Hippocampal formation (tissue), 2 donors: ENCODE measurements at places on chromosomes 4 and X.

DNA sequence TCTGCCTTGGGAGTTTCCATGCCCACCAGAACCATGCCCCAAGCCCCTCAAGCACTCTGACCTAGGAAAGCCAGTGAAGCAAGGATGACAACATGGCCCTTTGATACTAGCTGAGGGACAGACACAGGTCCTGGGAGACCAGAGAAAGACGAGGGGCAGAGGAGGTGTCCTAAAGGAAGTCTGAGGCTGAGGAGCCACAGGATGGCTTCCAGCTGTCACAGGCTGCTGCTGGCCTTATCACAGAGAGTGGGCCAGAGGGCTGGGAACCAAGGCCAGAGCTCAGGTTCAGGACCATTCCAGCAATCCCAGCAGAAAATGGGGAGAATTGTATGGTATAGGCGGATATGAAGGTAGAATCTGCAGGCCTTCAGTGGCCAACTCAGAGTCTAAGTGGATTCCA lies 31.7 kb upstream of the MSANTD1 start:
- DNase-seq, result no peak

- DNase-seq, result no peak
These were observed 548.1 kb downstream of the PPP4R3C start for GRCh38 chrX:26915064-26915463.

GRCh38 chr4:5215321-5215720 lies 164.0 kb downstream of the STK32B start:
- no peak for DNase-seq

DNA sequence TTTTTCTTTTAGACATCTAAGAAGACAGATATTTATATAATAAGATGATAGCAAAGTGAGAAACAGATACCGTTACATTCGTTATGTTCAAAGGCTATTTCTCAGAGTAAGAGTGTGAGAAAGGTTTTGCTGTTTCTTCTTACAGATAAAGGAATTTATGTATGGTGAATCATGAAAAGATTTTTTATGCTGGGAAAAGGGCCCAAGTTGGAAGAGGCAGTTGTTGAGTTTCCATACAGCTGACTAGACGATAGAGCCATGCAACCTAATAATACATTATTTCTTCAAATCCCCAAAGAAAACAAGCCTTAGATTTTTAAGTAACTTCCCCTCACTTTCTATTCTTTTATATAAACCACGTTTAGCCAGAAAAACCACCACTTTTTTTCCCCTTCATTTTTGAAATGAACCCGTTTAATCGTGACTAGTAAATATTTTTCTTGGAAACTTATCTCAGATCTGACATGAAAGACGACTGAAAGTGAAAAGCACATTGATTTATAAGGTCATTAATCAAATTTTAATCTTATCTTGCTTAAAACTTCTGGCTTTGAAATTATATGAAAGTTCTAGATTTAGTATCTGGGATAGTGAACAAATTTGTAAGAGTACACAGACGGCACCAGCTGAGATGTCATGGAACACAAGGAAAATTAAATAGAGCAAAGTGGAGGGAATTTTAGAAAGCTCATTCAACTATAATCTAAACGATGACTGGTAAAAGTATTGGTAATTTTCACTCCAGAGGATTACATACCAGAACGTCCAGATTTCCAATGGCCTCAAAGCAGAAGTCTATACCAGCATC lies 10.9 kb downstream of the ADH6 start:
- no peak for DNase-seq

DNA sequence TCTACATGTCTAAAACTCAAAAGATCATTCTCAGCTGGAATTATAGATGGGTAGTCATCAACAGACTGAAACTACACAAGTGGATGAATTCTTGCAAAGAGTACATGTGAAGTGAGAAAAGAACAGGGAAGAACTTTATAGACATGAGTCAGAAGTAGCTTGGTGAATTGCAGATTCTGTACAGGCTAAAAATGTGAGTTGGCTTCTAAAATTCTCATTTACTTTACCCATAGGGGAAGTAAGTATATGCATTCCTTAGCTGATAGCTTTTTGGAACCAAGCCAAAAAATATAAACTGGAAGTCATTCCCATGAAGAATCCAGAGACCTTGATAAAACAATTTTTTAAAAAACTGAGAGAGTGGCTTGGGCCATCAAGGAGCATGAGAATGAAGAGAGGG lies 584.2 kb upstream of the FTHL17 start:
- DNase-seq, result no peak

GRCh38 chr4:143921181-143921580 lies 15.8 kb upstream of the GYPE start:
- DNase-seq, result no peak

- DNase-seq, result no peak
These were observed 113.0 kb downstream of the DTHD1 start for GRCh38 chr4:36394352-36394903.

GRCh38 chr4:165634766-165635165 lies 238.3 kb upstream of the TLL1 start:
- no peak for DNase-seq

DNA sequence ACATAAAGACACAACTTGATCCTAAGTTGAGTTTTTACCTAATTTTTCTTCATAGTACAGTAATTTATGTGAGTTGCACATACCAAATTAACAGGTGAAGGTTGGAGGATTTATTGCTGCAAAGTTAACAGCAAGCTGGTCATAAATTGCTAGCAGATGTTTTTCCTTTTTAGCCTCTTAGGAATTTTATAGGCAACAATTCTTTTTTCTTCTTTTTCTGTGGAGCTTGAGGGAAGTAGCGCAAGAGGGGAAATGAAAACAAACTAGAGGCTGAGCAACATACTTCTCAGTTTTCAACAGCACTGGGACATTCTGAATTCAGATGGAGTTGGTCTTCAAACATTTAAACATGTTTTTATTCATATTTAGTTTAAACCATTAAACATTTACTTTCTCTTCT lies 63.7 kb upstream of the TLR2 start:
- DNase-seq, result no peak
